ENCODE measurements at places on chromosomes 3 and 15. TPM values are rescaled to one million over a fixed set of nuclear protein-coding genes. Genes with fewer than 3 reads are reported as not detected.

Gene IL12A
- total RNA-seq, result 0.34 TPM

Gene POPDC2
- total RNA-seq, result 1.0 TPM

Gene CRELD1
- 18.7 TPM for total RNA-seq

Gene SAXO2
- 0.57 TPM for total RNA-seq

Gene STX19
- not detected for total RNA-seq

Gene GPR87
- 0.62 TPM for total RNA-seq

Gene CYP1A2
- total RNA-seq, result not detected

Gene ACTC1
- not detected for total RNA-seq

Gene RSRC1
- 41.8 TPM for total RNA-seq

Gene RBPMS2
- not detected for total RNA-seq

Gene SLC2A2
- total RNA-seq, result not detected

Measured in activated T-helper 1 cell treated with anti-CD3 and anti-CD28 coated beads, Interleukin-12 subunit alpha, Interleukin-12 subunit beta, Interleukin-2, Interleukin-4 antibody, amounts not matched to agents 30 ng/mL and 10 ng/mL and 1 ng/mL, durations not matched to agents 14 hours and 24 hours and 36 hours (primary cell).